ENCODE measurements at places on chromosomes 6 and 20.

- no peak for DNase-seq
Observed at GRCh38 chr6:166005401-166005943, 162.2 kb downstream of the TBXT start.

- DNase-seq, result no peak
Observed at GRCh38 chr6:108497883-108498282, 62.8 kb upstream of the FOXO3 start.

DNA sequence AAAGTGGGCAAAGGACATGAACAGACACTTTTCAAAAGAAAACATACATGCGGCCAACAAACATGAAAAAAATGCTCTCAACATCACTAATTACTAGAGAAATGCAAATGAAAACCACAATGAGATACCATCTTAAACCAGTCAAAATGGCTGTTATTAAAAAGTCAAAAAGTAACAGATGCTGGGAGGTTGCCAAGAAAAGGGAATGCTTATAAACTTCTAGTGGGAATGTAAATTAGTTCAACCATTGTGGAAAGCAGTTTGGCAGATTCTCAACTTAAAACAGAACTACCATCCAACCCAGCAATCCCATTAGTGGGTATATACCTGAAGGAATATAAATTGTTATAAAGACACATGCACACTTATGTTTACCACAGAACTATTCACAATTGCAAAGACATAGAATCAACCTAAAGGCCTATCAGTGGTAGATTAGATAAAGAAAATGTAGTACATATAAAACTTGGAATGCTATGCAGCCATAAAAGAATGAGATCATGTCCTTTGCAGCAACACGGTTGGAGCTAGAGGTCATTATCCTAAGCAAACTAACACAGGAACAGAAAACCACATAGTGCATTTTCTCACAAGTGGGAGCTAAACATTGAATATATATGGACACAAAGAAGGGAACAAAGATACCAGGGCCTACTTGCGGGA, 16.3 kb downstream of the CENPQ start:
- DNase-seq, result no peak

DNA sequence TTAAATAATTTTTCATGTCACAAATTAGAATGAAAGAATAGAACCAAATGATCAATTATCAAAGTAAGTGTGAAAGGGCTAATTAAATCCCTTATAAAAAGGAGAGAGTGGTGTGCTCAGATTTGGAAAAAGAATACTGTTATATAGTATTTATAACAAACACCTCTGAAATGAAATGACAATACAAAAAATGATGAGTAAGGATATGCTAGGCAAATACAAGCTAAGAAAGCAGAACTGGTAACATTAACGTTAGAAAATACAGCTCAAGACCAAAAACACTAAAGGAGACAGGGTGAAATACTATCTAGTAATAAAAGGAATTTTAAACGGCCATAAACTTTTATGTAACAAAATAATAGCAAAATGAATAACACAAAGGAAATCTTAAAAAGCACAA, 324.2 kb upstream of the RUNX2 start:
- DNase-seq, result no peak

Measured in stimulated activated CD8-positive, alpha-beta memory T cell treated with anti-CD3 and anti-CD28 coated beads, Interleukin-4, amount 100 ng/mL, for 4 hours (primary cell).